ENCODE measurements at places on chromosomes 3 and 15.

DNA sequence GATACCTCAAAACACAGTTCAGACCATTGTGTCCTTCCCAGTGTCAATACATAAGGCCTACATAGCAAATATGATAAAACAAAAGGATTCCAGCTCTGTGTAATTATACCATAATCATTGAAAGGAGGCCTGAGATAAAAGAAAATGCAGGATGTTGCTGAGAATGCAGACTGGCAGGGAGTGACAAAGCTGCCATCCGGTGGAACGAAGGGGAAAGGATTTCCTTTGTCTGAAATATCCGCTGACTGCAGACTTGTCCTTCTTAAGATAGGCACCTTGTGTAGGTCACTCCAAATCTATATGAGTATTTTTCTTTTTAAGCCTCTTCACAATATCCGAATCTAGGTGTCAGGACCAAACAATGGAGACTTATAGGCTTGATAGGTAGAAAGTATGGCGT lies 108.0 kb downstream of the KCNH8 start:
- DNase-seq, result no peak

- no peak for DNase-seq
Measured at GRCh38 chr3:150073031-150073430, 102.3 kb upstream of the PFN2 start.

DNA sequence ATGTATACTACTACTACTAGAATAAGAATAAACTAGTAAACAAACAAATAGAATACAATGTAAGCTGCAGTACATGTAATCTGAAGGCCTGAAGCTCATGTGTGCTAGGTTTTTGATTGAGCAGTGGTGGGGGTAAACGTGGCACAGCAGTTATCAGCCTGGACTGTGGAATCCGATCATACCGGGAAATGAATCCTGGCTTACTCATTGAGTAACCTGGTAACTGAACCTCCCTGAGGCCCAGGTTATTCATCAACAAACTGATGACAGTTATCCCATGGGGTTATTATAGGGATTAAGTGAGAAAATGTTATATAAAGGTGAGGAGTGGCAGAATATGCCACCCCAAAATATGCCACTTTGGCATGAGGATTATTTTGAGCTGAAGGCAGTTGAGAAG lies 339.1 kb downstream of the FHIT start:
- no peak for DNase-seq

DNA sequence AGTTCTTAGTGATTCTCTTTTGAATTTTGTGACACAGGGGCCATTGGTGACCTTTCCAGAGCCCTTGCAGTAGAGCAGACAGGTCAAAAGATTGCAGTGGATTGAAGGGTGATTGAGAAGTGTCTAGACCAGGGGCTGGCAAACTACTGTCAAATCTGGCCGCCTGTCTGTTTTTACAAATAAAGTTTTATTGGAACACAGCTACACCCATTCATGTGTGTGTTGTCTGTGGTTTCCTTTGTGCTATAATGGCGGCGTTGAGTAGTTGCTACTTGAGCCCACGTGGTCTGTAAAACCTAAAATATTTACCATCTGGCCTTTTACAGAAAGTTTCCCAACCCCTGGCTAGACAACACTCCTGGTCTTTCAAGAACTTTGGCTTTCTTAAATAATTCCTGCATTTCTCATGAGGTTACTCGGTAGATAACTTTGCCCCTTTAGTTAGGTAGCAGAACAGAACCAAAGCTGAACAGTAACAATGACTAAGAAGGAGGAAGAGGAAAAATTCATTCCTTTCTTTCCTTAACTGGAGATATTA lies 265.1 kb upstream of the NR2E3 start:
- no peak for DNase-seq

GRCh38 chr15:41812820-41813375 lies 15.0 kb upstream of the JMJD7 start:
- DNase-seq, result no peak

GRCh38 chr15:50232791-50233190 lies 32.7 kb downstream of the HDC start:
- DNase-seq, result no peak

DNA sequence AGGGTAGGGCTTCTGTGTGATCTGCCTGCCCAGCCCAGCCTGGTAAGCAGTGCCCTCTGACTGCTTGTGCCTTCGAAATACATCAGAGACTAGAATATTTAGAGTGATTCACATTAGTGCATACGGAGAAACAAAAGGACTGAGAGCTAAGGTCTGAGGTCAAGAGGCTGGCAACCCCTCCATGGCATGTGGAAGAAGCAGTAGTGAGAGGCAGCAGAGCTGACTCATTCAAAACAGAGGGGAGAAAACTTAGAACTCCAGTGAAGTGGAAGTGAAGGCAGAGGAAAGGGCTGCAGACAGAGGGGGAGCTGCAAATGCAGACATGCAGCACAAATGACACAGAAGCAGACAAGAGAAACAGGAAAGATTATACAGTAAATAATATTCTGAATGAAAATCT lies 61.6 kb downstream of the ULK4 start:
- no peak for DNase-seq

DNA sequence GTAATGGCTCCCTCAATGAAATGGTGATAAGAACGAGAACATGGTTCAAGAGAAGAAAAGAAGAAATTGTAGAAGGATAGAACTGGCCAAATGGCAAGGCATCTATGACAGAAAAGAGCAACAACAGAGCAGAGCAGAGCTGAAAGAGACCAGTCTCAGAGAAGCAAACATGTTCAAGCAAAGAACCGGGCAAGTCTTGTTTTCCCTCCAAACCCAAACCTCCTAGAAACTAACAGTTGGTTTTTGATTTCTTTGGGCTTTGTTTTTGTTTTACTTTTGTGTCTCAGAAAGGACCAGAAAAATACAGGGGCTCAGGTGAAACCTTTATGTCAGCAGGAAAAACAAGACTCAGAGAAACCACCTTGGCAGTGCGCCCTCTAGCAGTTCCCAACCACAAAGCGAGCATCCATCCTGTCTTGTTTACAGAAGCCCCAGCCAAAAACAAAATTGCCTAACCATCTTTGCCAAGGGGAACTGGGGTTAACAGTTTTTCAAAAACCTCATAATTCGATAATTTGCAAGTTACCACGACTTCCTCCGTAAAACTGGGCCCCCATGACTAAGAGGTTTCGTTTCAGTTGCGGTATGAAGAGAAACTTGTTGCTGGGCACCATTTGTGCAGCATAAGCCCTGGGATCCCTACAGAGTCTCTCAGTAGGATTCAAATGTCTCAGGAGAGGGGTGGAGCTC lies 159.2 kb upstream of the SLC24A5 start:
- DNase-seq, result no peak

GRCh38 chr3:48700731-48701405 lies 15.2 kb upstream of the NCKIPSD start:
- no peak for DNase-seq

GRCh38 chr3:146152834-146153233 lies 8.2 kb downstream of the PLOD2 start:
- DNase-seq, result no peak

GRCh38 chr3:10631224-10631623 lies 125.8 kb upstream of the ATP2B2 start:
- no peak for DNase-seq

GRCh38 chr3:150887031-150887430 lies 18.2 kb downstream of the MINDY4B start:
- no peak for DNase-seq

GRCh38 chr3:141147657-141148056 lies 84.0 kb upstream of the PXYLP1 start:
- DNase-seq, result no peak

DNA sequence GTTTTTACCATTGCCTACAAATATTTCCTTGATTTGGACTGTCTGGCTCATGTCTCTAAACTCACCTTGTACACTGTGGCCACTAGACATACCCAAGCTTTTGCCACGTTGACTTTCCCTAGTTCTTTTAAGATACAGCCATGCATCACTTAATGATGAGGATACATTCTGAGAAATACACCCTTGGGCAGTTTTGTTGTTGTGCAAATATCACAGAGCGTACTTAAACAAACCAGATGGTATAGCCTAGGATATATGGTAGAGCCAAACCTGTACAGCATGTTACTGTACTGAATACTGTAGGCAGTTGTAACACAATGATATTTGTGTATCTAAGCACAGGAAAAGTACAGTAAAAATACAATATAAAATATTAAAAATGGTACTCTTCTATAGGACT lies 5.5 kb downstream of the ARHGEF26 start:
- DNase-seq, result no peak

- no peak for DNase-seq
Measured at GRCh38 chr15:57321973-57322601, 54.2 kb upstream of the CGNL1 start.

GRCh38 chr3:49500732-49501609 lies 30.9 kb downstream of the DAG1 start:
- DNase-seq, result no peak

DNA sequence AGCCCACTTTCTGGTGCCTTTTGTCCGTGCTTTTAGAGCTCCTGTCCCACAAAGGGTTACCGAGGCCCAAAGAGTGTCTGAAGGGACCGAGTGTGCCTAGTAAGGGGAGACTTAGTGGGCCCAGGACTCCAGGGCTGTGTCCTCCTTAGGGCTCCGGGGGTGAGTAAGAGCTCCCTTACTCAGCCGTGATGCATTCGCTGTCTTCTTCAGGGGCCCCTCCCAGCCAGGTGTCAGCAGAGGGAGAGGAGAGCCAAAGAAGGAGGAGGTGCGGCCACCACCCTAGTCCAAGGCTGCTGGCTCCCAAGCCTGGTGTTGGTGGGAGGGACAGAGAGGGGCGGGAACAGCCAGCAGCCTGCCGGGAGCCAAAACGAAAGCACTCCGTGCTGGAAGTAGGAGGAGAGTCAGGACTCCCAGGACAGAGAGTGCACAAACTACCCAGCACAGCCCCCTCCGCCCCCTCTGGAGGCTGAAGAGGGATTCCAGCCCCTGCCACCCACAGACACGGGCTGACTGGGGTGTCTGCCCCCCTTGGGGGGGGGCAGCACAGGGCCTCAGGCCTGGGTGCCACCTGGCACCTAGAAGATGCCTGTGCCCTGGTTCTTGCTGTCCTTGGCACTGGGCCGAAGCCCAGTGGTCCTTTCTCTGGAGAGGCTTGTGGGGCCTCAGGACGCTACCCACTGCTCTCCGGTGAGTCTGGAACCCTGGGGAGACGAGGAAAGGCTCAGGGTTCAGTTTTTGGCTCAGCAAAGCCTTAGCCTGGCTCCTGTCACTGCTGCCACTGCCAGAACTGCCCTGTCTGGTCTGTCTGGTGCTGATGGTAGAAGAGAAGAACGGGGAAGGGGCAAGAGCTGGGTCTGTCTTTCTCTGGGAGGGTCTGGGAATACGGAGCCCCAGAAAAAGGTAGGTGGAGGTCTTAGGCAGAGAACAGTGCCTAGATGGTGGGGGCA lies at the start of gene IL17RC:
TSS of gene IL17RC (plus strand) at position 365 of the 947 bp plus-strand sequence. CDS start at position 583, 218 bp downstream.
- peak; percentile 21 for DNase-seq

- DNase-seq, result no peak
Measured at GRCh38 chr3:48750856-48751255, 33.8 kb upstream of the IP6K2 start.

GRCh38 chr3:49867871-49868321 lies 1.8 kb downstream of the CAMKV start:
- DNase-seq, result no peak

GRCh38 chr3:49020330-49021212 lies 1.4 kb upstream of the NDUFAF3 start:
- no peak for DNase-seq

DNA sequence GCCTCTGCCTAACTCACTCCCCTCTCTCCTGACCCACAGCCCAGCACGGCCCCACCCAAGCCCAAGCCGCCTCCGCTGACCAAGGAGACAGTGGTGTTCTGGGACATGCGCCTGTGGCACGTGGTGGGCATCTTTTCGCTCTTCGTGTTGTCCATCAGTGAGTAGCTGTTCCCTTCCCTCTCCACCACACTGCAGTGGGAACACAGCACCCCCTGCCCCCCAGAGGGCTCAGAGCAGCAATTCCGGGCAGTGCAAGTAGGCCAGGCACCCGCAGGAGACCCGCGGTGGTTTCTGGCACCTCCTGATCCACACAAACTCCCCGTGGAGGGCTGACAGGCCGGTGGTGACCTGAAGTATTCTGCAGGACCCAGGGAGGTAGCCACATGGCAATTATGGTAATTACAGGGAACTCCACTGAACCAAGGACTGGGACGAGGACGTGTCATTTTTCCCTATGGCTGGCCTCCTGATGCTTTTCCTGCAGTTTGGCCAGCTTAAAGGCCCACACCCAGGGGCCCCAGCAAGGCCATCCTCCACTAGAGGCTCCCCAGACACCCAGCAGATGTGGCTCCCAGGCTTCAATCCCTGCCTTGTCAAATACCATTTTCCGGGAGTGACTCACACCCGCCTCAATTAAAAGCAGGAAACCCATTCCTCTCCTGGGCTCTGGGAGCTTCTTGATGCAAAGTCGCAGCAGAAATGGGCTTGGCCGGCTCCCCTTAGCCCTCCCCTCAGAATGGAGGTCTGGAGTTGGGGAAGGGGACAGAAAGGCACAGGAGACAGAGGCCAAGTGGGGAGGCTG lies 4.8 kb downstream of the TMIE start:
- DNase-seq, result no peak

- no peak for DNase-seq
Measured at GRCh38 chr3:73295876-73296635, 234.6 kb downstream of the EBLN2 start.

GRCh38 chr15:68047826-68048225 lies 6.3 kb upstream of the PIAS1 start:
- no peak for DNase-seq

DNA sequence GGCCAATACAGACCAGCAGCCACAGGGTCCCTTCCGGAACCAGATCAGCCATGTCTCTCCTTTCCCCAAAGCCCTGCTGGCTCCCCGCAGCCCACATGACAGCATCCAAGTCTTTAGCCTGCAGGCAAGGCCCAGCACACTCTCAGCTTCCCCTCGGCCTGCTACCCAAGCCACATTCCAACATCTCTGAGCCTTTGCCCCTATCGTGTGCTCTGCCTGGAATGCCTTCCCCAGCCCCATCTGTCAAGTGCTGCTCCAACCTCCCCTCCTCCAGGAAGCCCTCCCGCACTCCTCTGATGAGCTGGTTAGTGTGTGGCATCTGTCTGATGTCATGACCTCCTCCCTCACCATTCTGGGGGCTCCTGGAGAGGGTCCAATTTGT lies 8.5 kb downstream of the PLXND1 start:
- no peak for DNase-seq

DNA sequence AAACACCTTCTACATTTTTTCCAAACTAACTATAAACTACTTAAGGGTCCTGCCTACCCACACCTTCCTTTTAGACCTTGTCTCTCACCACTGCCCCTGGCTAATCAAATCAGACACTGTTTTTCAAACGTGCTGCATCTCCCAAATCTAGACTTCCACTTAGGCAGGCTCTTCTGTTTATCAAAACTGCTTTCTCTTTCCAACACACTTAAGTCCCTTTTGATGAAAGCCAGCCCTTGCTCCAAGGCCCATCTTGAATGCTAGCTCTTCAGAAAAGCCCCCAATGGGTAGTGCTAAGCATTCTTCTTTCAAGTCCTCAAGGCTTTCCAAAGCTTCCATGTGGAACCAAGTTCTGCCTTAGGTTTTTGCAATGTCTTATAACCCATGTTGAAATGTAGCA lies 888.3 kb downstream of the TUSC7 start:
- no peak for DNase-seq

GRCh38 chr15:65971741-65971995 lies 102.4 kb downstream of the RAB11A start:
- DNase-seq, result no peak

All from stimulated activated CD4-positive, alpha-beta T cell treated with anti-CD3 and anti-CD28 coated beads, TNF-alpha, amount 100 ng/mL, for 1 hour (primary cell).